ENCODE measurements at places on chromosomes 16 and 17.

GRCh38 chr17:63440127-63440769, 5.9 kb downstream of the CYB561 start:
- DNase-seq = no peak

- DNase-seq = no peak
Measured at GRCh38 chr16:31712064-31712540, 161.5 kb upstream of the ZNF267 start.

GRCh38 chr16:2042171-2042985, 5.3 kb downstream of the NTHL1 start:
- DNase-seq = no peak

GRCh38 chr17:66310528-66311148, 8.2 kb downstream of the PRKCA start:
- no peak for DNase-seq

GRCh38 chr17:81034779-81035520, at the start of gene BAIAP2:
Gene BAIAP2 (plus strand): TSS chr17:81035151. CDS start chr17:81035255, 104 bp downstream.
- peak; percentile 95 for DNase-seq

DNA sequence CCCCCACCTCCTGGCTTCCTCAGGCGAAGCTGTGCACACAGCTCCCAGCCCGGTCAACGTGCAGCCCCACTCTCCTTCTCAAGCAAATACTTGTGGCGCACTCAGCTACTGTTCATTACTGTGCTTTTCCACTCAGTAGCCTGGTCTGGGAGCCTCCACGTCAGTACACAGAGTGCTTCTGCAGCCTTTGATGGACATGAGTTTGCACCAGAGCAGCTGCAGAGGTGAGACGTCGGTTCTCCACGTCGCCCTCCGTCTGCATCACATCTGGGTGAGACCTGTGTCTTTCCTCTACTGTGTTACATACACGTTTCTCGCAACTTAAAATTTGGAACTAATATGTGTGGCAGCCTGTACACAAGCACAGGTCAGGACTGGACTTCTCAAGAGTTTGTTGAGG, 334.3 kb downstream of the C16orf95 start:
- DNase-seq = no peak

- DNase-seq = no peak
Measured at GRCh38 chr16:20398603-20399002, 5.9 kb downstream of the PDILT start.

GRCh38 chr17:41419716-41420115, 4.7 kb downstream of the KRT37 start:
- no peak for DNase-seq

DNA sequence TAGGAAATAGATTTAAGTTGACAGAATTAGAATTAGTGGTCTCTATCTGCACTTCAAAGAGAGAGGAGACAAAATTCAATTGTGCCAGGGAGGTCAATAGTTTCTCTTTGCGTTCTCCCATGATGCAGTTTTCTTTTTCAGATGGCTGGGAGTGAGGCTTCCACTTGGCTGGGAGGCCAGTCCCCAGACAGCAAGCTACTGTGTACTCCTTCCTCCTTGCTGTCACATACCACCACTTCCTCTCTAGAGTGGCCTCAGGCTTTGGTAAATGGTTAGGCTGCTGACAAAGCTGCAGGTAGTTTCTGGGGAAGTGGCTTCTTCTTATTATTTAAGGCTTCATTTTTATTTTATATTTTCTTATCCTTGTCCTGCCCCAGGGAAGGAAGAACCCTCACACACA, 106.2 kb upstream of the HS3ST4 start:
- DNase-seq = no peak

DNA sequence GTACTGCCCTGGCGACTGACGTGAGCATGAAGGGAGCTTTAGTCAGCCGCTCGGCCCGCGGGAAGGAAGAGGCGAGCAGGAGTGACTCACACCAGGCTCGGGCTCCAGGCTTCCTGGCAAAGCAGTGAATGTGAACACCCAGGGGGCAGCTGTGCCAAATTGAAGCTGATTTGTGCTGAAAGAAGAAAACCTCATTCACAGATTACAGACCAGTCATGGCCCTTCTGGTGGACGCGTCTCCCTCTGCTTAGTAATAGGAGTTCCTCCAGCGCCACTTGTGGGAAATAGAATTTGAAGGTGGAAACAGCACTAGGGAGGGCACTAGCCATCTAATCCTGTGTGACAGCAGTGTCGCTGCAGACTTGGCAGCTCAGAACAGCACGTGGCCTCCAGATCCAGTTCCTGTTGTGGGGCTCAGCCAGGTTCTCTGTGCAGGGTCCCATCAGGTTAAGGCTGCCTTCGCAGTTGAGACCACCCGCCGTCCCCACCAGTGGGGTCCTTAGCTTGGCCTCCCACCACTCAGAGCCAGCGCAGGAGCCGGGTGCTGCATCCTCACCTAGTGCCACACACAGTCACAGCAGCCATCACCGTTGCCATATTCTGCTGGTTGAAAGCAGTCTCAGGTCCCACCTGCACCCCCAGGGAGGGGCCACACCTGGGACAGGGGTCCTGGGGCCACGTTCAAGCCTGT, 164.5 kb upstream of the CHMP6 start:
- peak; percentile 6 for DNase-seq

GRCh38 chr17:57713140-57713539, 32.0 kb downstream of the CCDC182 start:
- no peak for DNase-seq

Measured in skin of body (tissue), 3 donors.